Fibroblast of skin of right biceps (primary cell): ENCODE measurements at places on chromosomes 6 and 20.

GRCh38 chr6:138695193-138695592, 78.4 kb upstream of the CCDC28A start:
- DNase-seq: no peak

- no peak for DNase-seq
Measured at GRCh38 chr6:154901876-154902552, 93.1 kb upstream of the TIAM2 start.

DNA sequence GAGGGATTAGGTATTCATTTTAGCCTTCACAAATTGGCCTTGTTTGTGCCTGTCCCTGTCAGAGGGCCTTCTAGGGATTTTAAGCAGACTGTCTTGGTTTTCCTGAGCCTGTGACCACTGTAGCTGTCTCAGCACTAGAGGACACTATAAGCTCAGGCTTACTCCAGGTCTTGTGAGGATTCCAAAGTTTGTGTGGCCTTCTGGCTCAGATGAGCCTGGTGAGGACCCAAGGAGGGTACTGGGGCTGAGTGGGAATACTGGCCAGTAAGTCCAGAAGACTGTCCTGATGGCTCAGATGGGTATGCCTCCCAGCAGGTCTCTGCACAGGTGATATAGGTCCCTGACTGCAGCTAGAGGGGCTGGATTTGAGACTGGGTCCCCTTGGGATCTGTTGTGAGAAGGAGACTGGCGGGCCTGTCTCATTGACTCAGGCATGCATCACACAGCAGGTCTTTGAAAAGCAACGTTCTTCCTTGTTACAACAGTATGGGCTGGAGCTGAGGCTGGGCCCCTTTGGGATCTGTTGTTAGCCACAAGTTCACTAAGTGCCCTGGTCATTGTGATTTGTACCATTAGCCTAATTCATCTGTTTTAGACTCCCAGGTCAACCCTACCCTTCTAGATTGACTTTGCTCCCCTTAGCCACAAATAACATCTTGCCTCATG, 26.3 kb upstream of the TFB1M start:
- peak; percentile 65 for DNase-seq

DNA sequence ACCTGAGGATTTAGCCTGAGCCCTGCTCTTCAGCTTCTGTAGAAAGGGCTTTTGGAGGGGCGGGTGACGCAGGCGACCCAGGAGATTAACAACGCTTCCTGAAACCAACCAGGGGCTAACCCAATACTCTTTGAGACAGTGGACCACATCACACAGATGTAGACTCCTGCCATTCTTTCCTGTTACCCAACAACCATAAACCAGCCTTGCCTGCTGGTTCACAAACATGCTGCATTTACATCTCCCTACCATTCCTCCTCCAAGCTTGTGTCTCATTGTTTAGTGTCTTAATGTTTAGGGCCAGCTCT, 28.3 kb downstream of the PPP1R16B start:
- no peak for DNase-seq

- peak; percentile 58 for DNase-seq
Measured at GRCh38 chr20:3896302-3896701, 7.1 kb downstream of the PANK2 start.

DNA sequence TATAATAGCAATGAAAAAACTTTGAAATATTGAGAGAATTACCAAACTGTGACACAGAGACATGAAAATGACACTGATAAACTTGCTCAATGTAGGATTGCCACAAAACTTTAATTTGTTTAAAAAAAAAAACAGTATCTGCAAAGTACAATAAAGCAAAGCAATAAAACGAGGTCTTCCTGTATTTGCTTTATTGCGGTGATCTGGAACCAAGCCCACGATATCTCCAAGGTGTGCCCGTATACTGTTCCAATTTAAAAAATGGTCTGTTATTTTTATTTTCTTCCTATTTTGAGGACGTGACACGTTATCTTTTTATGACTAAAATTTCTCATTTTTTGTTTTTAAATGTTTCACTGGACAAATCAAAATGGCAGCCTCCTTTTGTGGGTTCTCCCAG, 25.5 kb downstream of the EYA2 start:
- no peak for DNase-seq

DNA sequence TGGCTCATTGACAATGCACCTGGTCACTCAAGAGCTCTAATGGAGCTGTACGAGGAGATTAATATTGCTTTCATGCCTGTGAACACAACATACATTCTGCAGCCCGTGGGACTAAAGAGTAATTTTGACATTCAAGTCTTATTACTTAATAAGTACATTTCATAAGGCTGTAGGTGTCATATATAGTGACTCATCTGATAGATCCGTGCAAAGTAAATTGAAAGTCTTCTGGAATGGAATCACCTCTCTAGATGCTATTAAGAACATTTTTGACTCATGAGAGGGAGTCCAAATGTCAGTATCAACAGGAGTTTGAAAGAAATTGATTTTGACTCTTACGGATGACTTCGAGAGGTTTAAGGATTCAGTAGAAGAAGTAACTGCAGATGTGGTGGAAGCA, 267.9 kb downstream of the CLVS2 start:
- DNase-seq: no peak

DNA sequence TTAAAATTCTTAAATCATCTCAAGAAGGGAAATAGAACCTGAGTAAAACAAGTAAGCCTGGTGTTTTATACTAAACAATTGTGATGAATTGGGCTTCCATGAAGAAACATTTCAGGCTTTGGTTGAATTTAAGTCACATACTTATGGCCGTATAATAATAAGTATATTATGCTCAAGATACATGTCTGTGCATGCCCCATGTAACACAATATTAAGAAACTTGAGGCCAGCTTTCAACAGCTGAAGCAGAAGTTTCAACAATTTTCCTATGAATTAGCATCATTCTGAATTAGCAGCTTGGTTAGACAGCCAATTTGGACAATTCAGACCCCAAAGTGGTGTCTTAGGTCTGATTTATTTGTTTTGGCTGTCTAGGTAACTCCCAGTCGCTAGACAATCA, 243.7 kb downstream of the MYLK4 start:
- no peak for DNase-seq

DNA sequence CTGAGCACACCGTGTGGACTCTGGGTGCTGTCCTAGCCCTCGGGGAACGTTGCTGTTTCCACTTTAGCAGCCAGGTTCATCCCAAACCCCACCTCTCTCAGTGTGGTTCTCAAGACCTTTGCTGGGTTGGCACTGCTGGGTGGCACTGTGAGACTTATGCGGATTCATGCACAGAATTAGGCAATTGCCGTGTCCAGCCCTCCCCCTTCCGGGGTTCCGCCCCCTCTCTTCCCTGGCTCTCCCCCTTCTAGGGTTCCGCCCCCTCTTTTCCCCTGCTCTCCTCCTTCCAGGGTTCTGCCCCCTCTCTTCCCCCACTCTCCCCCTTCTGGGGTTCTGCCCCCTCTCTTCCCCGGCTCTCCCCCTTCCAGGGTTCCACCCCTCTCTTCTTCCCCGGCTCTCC, 39.8 kb upstream of the SLCO4A1 start:
- no peak for DNase-seq

DNA sequence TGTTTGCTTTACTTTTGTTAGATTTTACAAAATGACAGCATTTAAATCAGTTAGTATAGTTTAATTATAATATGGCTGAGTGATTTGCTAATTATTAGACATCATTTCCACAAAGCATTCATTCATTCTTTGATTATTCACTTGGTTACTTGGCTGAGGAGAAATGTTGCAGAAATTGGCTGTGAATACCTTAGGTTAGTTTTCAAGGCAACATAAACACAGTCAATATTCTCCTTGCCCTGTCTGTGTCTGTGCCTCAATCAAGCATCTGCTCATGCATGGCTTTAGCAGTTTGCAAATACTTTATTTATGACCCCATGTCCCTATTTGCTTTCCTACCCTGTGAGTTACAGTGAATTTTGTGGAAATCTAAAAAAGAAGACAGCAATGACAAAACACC, 718.3 kb downstream of the EPM2A start:
- no peak for DNase-seq

- no peak for DNase-seq
Measured at GRCh38 chr6:40406175-40406574, 181.0 kb downstream of the LRFN2 start.

DNA sequence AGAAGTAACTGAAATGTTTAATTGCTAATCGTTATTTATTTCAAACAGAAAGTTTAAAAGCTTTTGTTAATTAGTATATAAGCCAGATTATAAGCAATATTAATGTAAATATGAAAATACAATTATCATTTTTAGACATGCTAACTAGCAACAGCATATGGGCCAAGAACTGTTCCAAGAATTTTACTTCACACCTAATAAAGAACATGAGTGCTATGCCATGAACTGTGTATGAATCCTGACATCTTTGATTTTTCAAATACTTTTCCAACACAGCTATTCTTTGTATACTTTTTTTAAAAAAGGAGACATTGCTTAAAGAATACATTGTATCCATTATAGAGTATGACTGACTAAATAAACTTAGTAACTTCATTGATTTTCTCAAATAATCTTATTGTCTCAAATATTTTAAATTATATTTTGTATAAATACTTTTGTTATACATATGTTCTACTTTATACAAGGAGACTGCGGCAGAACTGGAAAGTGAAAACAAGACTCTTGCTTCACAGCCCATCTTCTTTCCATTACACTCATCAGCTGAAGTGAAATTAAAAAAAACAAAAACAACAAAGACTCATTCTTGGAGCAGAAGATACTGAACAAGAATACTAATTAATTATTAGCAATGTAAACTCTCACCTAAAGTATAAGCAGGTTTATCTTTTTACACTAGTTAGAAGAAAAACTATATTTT, 89.9 kb downstream of the EPHA7 start:
- no peak for DNase-seq

- no peak for DNase-seq
Measured at GRCh38 chr6:137811916-137812553, 55.0 kb upstream of the TNFAIP3 start.

DNA sequence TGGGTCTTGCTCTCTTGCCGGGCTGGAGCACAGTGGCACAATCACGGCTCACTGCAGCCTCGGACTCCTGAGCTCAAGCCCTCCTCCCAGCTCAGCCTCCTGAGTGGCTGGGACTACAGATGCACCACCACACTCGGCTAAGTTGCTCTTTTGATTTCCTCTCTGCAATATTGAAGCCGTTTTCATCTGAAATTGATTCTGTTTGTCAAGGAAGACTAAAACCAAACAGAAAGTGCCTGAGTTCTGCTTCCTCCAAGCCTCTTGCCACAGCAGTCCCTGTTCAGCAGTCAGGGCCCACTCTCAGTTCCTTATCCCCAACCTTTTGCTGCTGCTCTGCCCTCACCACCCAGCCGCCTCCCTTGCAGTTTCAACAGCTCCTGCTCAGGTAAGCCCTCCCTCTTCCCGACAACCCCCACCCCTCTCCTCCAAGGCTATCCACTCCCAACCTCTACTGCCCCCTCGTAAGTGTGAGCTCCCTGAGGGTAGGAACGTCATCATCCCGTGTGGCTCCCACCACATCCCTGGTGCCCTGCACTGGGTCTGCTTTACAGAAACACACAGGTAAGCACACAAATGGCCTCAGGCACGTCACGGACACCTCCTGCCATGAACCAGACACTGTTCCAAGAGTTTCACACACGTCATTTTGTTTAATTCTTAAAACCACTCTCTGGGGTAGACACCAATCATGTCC, 70.7 kb upstream of the TAB2 start:
- no peak for DNase-seq

GRCh38 chr20:57080796-57081195, 185.6 kb downstream of the BMP7 start:
- DNase-seq: peak; percentile 44

- no peak for DNase-seq
Measured at GRCh38 chr20:2246069-2246491, 49.7 kb upstream of the TGM3 start.

DNA sequence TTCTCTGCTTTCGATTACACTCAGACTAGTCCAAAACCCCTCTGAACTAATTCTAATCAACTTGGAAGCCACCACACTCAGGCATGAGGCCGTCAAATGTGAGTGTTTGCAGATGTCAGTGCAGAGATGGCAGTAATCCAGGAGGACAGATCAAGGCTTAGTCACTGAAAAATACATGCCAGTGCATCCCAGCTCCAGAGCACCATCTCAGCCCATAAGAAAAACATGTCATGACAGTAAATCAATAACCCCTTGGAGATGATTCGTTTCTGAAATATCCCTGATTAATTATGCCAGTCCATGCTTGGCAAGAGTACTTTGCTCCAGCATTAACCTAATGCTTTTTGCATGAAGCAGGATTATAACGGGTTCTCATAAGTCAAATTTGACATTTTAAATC, 179.5 kb downstream of the ADAT2 start:
- DNase-seq: peak; percentile 94

DNA sequence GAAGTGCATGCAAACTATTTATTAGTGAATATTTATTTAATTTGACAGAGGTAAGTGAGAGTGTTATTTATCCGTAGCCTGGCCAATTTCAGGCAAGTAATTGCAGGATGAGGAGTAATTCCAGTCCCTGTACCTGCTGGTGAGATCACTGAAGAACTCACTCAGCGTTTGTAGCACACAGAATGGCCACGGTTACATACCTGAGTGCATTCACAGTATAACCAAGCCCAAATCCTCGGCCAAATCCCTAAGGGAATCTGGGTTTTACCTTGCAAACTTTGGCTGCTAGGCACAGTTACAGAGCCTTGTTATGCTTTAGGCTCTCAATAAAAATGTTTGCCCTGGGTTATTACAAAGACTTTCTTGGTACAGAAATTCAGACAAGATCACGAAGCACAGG, 93.3 kb downstream of the KCNQ5 start:
- no peak for DNase-seq

DNA sequence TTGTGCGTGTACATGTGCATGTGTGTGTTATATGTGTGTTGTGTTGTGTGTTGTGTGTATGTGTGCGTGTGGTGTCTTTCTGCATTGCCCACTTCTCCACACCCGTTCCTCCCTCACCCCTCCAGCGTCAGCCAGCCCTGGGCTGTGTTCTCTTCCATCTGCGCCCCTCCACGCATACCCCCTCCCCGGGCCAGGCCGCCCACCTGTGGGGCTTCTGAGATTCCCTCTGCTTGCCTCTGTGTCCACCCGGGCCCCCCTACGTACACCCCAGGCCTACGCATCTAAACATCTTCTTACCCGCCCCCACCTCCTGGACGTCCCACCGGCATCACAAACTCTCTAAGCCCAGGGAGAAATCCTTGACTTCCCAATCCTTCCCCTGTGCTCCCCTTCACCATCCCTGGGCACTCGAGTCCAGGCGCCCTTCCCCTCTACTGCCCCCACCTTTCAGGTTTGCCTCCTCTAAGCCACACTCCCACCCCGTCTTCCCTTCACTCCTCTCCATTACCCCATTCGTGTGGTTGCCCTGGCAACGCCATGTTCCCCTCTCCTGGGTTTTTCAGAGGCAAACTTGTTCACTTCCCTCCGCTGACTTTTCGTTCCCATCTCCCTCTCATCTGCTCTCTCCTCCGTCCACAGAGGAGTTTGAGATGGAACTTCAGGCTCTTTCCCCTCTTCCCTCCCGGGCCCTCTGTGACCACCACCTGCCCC, 81.7 kb upstream of the NNAT start:
- no peak for DNase-seq

- no peak for DNase-seq
Measured at GRCh38 chr6:17144016-17144415, 42.2 kb downstream of the STMND1 start.
